Activated CD8-positive, alpha-beta T cell treated with anti-CD3 and anti-CD28 coated beads, Interleukin-2, amount 10 ng/mL, durations not matched to agents 7 days and 5 days (primary cell): ENCODE measurements at places on chromosomes 3 and 15. TPM values are rescaled to one million over a fixed set of nuclear protein-coding genes. Genes with fewer than 3 reads are reported as not detected.

Gene RBPMS2
- total RNA-seq = not detected

Gene LRRC49
- total RNA-seq = not detected

Gene CHL1
- total RNA-seq = not detected

Gene PLS1
- 3.2 TPM for total RNA-seq

Gene RBP2
- total RNA-seq = not detected
